NCI-H2107 (cell line): ENCODE measurements at places on chromosomes 11 and 22.

DNA sequence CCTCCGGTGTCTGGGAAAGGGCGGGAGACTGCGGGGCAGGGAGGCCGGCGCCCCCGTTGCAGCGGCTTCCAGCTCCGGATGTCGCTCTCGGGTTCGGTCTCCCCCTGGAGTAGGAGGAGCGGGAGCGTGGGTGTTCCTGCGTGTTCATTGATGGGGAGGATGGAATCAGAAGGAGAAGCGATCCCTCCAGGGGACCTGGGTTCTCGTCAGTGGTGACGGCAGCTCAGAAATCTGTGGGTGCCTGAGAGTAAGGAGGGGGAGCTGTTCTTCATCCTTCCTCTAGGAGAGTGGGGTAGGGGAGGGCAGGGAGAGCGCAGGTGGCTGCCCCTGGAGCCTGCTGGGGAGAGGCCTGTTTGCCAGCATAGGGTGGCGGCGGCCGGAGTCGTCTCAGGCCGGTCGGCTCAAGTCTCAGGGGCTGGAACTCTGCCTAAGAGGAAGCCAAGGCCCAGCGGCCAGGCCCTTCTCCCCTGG, 1.1 kb downstream of the UBASH3B start:
- DNase-seq: no peak

- DNase-seq: no peak
These were observed 1491.2 kb downstream of the BRD1 start for GRCh38 chr22:48336339-48337060.

DNA sequence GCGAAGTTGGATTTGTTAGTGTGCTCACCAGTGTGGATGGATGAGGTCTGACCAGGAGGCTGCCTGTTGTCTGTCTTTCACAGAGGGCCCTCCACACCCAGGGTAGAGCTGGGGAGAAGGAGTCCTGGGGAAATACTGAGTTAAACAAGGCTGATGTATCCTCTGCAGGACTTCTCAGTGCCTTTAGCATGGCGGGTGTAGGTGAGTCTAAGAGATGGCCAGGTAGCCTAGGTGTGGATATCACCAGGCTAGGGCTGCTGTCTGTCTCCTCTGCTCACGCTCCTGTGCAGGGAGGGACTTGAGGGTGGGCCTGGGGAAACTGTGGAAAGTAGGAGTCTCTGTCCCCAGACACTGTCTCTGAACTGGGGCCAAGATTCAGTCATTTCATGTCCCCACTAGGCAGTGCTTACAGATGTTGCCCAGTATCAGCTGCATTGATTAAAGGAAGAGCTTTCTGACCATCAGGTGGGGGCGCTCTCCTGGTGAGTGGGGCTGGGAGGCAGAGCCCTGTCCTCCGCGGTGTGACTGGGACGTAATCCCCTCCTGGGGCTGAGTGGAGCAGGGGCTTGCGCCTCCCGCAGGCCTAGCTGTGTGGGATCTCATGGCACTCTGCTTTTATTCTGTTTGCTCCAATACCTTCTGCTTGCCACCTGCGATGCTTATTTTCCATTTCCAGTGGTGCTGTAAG, 35.5 kb upstream of the CCDC188 start:
- no peak for DNase-seq

DNA sequence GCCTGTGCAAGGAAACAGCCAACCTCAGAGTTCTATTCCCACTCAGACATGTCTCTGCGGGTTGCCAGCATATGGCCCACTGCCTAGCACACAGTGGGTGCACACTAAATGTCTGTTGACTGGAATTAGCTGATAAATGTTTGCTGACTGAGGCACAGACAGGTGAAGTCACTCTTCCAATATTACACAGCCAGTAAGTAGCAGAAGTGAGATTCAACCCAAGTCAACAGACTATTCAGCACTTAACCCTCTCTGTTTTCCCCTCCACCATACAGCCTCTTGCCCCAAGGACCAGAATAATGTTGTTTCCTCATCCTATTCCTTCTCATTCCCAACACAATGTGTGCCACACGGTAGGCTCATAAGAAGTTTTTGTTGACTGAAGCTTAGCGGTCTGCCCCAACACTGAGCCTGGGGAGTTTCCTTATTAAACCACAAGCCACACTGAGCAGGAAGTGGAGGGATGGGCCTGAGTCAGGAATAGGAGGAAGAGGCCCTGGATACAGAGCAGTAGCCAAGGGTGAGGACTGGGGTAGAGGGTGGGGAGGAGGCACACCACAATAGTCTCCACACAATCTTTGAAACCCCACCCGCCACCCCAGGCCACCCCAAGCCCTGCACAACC, 15.7 kb upstream of the IL10RA start:
- DNase-seq: no peak

DNA sequence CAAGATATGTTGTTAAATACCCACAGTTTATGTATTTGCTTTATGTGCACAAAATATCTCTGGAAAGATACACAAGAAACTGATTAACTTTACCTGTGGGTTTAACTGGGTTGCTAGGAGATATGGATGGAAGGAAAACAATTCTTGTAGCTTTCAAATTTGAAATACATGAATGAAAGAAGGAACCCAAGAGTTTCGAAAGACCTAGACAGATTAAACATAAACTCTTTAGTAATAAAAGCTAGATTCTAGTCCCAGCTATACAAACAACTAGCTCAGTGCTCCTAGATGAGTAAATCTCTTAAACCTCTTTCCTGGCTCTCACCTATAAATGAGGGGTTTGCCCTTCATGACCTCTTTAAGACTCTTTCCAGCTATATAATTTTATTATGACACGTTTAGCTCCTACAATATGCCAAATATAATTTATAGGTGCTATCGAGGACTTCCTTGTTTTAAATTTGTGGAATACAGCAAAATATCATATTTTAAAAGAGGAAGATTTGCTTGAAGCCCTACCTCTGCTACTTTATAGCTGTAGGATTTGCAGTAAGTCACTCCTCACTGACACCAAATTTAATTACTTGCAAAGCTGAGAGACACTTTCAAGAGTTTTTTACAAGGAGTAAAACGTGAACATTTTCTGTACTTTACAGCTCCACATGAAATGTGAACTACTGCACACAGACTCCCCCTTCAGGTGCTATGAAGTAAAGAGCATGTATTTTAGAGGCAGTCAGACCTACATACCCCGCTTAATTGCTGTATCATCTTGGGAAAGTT, 50.7 kb downstream of the RRAS2 start:
- DNase-seq: no peak

DNA sequence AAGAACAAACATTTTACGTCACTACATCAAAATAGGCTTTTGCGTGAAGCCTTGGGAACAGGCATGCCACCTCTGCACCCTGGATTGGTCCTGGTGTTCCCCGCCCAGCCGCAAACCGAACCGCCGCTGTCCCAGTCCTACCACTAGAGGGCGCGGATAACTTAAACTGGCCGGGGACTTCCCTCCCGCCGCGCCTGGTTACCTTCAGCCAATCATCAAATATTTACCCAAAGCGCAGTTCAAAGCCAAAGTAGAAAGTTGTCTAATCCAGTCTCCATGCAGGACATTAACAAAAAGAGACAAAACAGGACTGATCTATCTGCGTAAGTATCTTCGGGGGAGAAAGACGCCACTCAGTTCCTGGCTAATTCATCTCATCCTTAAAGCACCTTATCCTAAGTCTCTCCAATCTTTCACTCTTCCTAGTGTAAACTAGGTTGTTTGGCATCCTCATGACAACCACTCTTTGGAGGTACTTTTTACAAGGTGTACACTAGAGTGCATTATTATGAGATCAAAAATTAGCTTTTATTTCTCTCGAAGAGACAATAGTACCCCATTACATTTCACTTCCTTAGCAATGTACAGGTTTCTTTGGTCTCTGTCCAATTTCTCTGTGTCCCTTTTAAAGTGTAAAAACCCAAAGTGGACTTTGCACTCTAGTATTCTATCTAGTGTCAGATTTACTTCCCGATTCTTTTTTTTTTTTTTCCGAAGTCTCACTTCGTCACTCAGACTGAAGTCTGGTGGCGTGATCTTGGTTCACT, 3.9 kb upstream of the CRY2 start:
- DNase-seq: peak; percentile 82

GRCh38 chr11:102391549-102392237, 44.7 kb downstream of the BIRC2 start:
- DNase-seq: no peak

DNA sequence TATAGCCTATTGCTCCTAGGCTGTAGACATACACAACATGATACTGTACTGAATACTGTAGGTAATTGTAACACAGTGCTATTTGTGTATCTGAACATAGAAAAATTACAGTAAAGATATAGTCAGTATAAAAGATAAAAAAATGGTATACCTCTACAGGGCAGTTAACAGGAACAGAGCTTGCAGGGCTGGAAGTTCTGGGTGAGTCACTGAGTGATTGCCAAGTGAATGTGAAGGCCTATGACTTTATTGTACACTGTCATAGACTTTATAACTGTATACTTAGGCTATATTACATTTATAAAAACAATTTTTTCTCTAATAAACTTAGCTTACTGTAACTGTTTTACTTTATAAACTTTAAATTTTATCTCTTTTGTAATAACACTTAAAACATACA, 332.4 kb upstream of the ARHGAP42 start:
- no peak for DNase-seq

DNA sequence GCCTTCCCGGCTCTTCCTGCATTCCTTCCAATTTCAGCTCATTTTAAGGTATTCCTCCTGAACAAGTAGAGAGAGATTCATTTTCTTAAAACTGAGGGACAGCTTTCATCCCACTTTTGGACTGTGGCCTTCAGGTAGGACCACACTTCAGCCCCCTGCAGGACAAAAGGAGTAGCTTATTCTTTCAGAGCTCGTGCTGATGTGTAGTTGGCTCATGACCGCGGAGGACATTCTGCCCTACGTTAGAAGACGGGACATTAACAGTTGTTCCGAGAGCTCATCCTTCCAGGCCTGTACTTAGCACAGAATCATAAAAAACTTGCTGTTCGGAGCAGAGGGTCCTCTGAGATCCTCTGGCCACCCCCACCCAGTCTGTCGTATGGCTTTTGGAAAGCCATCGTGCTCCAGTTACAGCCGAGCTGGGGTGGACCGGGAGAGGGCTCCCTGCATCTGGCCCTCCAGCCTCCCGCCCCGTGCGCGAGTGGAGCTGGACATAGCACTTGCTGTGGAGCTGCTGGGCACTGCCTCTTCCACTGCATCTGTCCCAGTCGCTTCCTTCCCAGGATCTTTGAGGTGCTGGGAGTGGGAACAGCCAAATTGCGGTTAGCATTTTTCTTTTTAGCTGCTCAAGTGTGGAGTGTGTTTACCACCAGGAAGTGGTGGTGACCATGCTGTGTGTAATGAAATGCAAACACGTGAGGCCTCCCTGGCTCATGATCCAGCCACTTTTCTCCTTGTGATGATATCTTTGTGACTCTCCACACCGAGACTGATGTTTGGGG, 250.3 kb downstream of the TBC1D22A start:
- no peak for DNase-seq

GRCh38 chr11:121417055-121417551, 35.0 kb upstream of the SORL1 start:
- DNase-seq: no peak
